Hematopoietic multipotent progenitor cell treated with erythropoietin and hydrocortisone succinate and interleukin-3 and kit ligand, for 6 days (in vitro differentiated cells): ENCODE measurements at places on chromosomes 13 and 19.

DNA sequence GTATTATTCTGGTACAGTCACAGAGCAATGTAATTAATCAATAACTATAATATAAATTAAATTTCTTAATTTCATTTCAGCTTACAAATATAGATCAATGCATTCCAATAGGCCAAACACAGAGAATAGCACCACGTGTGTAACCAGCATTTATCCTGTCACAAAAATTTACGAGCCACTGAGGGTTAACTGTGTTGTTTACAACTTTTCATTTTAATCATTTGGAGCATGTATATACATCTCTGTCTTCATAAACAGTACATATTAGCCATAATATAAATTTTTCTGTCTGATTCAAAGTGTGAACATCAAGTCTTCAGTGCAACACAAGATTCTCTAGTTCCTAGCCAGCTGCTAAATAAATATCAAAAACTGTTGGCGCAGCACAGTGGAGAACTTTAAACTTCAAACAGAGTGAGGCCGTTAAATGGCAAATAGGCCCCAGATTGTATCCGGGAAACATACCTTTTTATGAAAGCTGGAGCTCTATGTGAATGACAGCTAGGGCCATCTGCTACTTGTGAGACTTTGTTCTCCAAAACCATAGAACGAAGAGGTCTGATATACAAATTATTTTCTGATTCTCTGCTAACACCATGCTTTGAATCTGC is 105.1 kb downstream of the TBC1D4 start:
- no peak for DNase-seq

- DNase-seq = no peak
Observed at GRCh38 chr13:44759384-44760360, 183.5 kb upstream of the TSC22D1 start.

GRCh38 chr13:30773561-30773960 is 38.2 kb downstream of the ALOX5AP start:
- no peak for DNase-seq

DNA sequence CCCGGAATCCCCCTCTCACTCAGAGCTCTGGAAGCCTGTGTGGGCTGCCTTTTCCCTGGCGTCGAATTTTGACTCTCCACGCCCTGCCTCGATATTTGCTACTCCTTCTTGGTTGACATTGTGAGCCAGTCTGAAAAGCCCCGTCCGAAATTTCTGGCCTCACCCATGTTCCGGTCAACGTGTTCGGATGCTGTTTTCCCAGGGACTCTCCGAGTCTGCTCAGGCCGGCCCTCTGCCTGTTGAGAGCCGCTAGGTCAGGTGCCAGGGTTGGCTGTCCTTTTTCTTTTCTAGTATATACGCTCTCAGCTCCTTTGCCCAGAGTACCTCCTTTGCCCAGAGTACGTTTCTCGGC is 6.8 kb upstream of the DGKH start:
- DNase-seq = peak; percentile 63

DNA sequence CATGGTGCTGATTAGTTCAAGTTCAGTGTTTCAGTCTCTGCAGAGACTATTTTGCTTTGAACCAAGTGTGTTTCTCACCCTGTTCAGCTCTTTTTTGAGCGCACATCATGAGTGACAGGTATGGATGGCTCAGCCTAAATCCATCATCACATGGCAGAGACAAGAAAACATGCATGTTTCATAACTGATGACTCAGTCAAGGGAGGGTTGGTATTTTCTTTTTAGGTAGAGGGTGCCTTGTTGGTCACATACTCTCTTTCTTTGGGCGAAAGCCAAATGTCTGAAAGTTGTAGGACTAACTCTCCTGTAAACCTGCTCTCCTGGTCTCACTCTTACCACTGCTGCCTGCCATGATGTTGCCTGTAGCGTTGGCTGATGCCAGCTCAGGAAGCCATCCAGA is 48.1 kb upstream of the RAP2A start:
- DNase-seq = no peak

- DNase-seq = peak; percentile 76
Observed at GRCh38 chr19:1942078-1942933, 1.3 kb downstream of the CSNK1G2 start.

- DNase-seq = no peak
Observed at GRCh38 chr19:51479531-51480331, 1.4 kb downstream of the CEACAM18 start.

DNA sequence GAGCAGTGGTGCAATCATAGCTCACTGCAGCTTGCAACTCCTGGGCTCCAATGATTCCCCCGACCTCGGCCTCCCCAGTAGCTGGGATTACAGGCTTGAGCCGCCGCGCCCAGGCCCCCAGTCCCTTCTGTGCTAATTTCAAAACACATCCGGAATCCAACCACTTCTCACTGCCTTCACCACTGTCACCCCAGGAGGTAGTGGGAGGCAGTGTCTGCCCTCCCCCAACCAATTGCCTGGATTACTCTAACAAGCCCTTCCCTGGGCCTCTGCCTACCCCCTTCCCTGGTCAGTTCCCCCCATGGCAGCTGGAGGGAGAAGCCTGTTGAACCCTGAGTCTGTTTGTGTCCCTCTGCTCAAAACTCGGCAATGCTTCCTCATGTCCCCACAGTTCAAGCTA is 2.3 kb downstream of the PRAM1 start:
- DNase-seq = peak; percentile 59

DNA sequence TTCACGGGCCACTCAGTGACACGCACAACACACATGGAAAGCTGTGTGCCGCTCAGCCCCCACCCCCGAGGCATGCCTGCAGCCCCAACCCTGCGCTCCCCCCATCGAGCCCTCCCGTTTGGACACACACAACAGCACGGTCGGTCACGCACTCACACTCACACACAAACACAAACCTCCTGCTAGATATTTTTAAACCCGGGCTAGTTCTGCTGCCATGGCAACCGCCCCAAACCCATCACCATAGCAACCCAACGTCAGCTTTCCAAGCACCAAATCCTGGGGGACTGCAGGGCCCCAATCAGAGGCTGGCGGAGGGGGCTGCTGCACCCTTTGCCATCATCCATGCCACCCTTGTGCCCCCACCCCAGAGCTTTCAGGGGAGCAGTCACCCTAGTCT is 2.5 kb upstream of the NOVA2 start:
- DNase-seq = no peak

DNA sequence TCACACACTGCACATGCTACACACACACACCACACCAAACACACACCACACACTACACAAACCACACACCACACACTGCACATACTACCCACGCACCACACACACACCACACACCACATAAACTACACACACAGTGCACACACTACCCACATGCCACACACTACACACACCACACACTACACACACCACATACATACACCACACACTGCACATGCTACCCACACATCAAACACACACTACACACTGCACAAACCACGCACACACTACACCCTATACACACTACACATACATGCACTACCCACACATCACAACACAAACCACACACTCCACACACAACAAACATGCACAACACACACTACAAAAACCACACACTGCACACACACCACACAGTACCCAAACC is 6.0 kb downstream of the MAG start:
- DNase-seq = no peak

DNA sequence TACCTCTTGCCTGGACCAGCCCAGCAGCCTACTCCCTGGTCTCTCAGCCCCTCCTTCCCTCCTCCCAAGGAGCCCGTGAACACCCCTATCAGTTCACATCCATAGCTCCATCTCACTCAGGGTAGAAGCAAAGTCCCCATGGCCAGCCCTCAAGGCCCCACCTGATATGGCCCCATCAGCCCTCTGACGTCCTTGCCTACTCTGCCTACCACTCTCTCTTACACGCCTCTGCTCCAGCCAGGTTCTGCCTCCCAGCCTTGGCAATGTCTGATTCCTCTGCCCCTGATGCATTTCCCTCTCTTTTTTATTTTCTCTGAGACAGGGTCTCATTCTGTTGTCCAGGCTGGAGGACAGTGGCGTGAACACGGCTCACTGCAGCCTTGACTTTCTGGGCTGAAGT is 7.9 kb upstream of the SERTAD3 start:
- no peak for DNase-seq

DNA sequence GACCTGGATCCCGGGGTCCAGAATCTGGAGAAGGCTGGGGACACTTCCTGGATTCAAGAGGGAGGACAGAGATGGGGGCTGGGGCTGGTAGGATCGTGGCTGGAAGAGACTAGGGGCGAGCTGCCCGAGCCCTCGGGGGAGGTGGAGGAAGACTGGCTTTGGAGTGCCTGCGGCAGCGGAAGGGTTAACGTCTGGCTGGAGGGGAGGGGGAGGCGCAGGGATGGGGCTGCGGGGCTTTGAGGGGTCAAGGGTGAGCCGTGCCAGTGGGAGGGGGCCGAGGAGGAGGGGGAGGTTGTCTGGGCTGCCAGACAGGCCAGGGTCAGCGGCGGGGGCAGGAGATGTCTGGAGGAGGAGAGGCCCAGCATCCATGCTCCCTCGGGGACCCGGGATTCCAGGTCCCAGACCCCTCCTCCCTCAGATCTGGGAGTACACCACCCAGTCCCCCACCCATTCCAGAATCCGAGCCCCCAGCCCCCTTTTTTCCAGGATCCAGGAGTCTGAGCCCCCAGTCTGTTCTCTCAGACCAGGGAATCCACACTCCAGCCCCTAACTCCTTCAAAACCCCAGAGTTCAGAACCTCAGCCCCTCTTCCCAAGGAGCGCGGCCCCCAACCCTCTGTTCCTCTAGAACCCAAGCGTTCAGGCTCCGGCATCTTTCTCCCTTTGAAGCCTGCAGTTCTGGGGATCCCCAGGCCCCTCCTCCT is 3.2 kb upstream of the SPACA6 start:
- DNase-seq = no peak

DNA sequence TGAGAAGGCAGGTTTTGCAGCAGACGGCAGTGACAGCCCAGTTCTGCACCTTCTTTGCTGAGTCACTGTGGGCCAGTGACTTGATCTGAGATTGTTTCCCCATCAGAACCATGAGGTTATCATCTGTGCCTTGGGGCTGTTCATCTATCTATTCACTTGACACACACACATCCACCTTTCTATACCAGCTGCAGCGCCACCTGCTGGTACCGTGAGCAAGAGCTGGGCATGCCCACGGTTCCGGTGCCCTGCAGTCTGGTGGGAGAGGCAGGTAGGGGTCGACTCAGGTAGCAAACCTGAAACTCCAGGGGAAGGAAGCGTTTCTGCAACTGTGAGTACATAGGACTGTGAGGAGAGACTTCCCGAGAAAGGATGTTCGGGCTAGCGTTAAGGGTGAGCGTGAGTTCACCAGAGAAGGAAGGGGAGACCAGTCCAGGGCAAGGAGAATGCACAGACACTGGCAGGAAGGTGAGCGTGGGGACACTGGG is 7.5 kb upstream of the LIN7B start:
- peak; percentile 83 for DNase-seq

DNA sequence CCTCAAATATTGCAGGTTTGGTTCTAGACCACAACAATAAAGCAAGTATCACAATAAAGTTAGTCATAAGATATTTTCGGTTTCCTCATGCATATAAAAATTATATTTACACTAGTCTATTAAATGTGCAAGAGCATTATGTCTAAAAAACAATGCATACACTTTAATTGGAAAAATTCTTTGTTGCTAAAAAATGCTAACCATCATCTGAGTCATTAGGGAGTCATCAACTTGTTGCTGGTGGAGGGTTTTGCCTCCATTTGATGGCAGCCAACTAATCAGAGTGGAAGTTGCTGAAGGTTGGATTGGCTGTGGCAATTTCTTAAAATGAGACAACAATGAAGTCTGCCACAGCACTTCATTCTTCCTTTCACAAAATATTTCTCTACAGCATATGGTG is 422.3 kb upstream of the GPC6 start:
- DNase-seq = no peak

GRCh38 chr19:57633832-57634131 is 814 bp downstream of the ZNF211 start:
- no peak for DNase-seq

- peak; percentile 7 for DNase-seq
Observed at GRCh38 chr13:84567848-84568247, 685.6 kb upstream of the SLITRK1 start.

DNA sequence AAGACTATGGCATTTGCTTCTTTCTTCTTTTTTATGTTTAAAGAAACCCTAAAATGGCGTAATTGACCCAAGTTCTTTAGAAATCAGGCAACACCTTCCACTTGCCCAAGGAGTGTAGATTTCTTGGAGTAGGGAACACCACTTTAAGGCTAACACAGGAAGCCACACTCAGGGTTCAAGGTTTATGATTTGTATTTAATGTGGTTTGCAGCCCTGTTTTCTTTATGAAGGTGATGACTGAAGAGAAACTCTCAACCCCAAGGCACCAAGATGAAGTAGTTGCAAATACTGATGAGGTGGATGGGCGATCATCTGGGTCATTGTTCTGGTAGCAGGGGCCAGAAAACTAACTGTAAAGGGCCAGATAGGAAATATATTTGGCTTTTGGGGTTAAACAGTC is 101.1 kb downstream of the DLEU7 start:
- no peak for DNase-seq

DNA sequence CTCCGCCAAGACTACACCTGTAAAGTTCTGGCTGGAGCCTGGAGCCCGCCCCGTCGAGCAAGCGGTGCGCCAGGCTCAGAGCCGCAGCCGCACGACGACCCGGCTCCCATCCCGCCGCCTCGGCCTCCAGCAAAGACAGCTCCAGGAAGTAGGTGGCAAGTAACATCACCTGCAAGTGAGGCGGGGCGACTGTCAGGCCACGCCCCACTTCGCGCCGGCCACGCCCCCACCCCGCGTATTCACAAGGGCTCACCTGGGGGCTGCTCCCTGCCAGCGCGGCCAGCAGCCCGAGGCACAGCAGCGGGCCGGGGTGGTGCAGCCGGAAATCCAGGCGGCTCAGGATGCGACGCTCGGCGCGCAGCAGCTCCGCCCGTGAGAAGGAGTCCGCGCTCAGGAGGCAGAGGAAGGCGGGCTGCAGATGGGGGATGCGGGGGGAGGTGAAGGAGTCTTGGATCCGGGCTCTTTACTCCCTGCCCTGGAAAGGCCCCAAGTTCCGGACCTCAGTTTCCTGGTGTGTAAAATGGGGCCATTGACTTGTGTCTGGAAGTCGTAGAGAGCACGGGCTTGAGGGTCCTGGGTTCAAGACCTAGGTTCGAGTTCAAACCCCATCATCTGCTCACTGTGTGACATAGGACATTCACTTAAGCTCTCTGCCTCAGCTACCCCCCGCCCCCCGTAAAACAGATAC is 3.2 kb downstream of the CCNP start:
- DNase-seq = no peak

DNA sequence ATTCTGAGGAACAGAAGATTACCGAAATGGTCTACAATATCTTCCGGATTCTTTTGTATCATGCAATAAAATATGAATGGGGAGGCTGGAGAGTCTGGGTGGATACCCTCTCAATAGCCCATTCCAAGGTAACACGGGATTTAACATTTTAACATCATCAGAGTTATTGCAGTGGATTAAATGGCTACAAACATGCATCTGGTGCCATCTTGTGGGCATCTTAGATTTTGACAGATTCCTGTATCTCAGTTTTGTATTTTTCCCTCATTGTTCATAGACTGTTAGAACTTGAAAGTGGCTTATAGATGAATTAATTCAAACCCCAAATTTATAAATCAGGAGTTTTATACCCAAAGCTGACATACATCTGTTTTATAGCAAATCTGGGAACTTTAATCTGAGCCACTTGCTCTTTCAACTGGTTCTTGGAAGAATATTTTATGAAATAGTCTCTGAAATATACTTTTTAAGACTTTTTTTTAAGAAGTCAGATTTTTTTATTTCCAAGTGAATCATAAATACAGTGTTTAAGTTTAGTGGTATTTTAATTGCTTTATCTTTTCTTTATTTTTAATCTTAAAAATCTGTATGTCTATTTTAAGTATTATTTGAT is 215.2 kb downstream of the NBEA start:
- DNase-seq = peak; percentile 78

- no peak for DNase-seq
Observed at GRCh38 chr13:76993021-76993420, 1.1 kb downstream of the CLN5 start.
